ENCODE measurements at places on chromosomes 7 and 10.

- DNase-seq = no peak
These were observed 6.7 kb downstream of the TES start for GRCh38 chr7:116216956-116217571.

DNA sequence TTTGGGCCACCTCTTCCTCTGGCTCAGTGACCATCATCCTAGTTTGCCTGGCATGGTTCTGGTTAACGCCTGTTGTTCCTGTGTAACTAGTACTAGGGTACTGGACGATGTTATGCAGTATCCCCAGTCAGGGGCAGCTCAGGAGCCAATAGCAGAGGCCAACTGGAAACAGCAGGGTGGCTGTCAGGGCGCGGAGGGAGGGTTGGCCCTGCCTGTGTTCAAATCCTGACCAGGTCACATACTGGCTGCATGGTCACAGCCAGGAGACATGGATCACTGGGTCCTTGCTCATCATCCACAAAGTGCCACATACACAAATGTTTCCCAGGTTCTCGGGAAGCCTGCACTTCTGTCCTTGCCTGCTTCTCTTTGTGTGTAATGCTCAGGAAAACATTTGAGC, 12.3 kb upstream of the RBP3 start:
- no peak for DNase-seq

DNA sequence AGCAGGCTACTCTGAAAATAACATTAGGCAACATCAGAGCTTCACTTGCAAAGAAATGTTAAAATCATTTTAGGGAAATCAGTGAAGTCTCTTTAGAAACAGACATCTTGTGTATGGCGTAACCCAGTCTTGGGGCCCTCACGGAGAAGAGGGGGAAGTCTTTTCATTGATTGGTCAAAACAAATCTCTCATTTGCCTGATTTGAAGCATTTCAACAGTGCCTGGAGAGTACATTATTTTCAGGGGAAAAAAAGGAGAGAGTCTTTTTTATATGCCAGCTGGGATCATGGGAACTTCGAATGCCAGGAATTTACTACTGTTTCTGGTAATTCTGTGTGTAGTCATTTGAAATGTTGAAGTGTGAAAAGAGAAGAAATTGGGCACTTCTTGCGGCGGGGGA, 471.4 kb downstream of the PLXDC2 start:
- no peak for DNase-seq

GRCh38 chr7:142813226-142813625, 41.6 kb upstream of the EPHB6 start:
- no peak for DNase-seq

DNA sequence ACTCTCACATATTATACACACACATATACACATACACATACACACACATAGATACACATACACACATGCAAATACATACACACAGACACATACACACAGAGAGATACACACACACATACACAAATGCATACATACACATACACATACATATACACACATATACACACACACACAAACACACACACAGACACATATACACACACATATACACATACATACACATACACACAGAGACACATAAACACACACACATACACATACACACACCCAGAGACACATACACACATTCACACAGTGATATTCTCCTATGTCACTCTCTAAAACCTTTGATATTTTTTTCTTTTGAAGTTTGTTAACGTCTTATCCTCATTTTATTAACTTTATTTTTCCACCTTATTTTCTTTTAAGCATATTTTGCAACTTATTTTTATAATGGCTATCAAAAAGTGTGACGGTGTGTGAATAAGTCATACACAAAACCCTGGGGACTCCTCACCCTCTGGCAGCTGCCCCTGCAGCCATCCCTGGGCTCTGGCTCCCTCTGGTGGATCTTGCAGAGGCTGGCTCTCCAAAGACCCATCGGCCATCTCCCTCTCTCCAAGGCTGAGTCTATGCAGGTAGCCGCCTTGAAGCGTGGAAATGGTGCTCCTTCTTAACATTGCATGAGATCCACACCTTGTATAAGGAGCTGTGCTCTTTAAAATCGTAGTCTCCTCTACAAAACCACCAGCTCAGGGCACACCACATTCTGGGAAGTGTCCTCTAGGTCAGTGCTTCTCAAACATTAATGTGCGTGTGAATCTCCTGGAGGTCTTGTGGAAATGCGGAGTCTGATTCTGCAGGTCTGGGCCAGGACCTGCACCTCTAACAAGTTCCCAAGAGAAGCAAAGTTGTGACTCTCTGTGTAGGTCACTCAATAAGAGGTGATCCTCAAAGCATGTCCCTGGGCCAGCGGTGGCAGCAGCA, 4.1 kb upstream of the C10orf120 start:
- peak; percentile 61 for DNase-seq

- DNase-seq = no peak
These were observed 34.8 kb upstream of the CHST15 start for GRCh38 chr10:124127965-124128810.
